ENCODE measurements at places on chromosomes 4 and X.

DNA sequence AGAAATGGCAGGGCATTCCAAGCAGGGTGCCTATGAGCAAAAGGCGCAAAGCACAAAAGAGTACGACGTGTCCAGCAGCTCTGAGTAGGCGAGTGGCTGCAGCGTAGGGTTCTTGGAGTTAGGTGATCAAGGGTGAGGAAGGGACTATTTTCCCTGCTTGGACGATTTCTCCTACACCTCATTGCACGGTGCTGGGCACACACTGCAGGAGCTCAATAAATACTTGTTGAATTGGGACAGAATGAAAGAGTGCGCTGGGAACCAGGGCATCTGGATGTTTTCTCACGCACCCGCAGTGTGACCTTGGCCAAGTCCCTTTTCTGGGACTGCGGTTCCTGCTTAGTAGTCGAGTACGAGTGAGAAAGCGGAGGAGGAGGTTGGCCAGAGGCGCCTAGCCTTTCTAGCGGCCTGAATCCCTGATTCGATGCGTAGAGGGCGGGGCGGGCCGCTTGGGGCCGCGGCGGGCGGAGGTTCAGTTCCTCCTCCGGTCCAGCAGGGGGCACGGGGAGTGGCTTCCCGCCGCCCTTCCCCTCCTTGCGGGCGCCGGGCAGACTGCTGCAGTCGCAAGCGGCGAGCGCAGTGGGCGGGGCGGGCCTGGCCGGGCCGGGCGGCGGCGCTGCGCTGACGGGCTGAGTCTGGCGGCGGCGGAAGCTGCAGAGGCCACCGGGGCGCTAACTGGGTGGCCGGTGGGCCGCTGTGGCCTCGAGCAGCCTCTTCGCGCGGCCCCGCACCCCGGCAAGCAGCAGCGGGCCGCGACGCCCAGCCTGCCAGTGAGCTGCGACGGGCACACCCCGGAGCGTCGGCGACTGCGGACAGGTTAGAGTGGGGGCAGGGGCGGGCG is at the start of gene FAM199X:
Gene FAM199X (plus strand): TSS at position 560 of the 841 bp plus-strand sequence. CDS start 333 bp downstream, outside the sequence.
- peak; percentile 87 for DNase-seq

DNA sequence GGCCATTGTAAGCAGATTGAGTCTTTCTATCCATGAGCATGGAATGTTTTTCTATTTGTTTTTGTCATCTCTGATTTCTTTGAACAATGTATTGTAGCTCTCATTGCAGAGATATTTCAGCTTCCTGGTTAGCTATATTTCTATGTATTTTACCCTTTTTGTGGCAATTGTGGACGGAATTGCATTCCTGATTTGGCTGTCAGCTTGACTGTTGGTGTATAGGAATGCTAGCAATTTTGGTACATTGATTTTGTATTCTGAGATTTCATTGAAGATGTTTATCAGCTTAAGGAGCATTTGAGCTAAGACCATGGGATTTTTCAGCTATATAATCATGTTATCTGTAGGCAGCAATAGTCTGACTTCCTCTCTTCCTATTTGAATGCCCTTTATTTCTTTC is 154.6 kb downstream of the GUCY2F start:
- no peak for DNase-seq

GRCh38 chrX:36434522-36434921 is 515.0 kb downstream of the CFAP47 start:
- no peak for DNase-seq

GRCh38 chr4:77089866-77090265 is 14.1 kb upstream of the CCNI start:
- DNase-seq, result no peak

DNA sequence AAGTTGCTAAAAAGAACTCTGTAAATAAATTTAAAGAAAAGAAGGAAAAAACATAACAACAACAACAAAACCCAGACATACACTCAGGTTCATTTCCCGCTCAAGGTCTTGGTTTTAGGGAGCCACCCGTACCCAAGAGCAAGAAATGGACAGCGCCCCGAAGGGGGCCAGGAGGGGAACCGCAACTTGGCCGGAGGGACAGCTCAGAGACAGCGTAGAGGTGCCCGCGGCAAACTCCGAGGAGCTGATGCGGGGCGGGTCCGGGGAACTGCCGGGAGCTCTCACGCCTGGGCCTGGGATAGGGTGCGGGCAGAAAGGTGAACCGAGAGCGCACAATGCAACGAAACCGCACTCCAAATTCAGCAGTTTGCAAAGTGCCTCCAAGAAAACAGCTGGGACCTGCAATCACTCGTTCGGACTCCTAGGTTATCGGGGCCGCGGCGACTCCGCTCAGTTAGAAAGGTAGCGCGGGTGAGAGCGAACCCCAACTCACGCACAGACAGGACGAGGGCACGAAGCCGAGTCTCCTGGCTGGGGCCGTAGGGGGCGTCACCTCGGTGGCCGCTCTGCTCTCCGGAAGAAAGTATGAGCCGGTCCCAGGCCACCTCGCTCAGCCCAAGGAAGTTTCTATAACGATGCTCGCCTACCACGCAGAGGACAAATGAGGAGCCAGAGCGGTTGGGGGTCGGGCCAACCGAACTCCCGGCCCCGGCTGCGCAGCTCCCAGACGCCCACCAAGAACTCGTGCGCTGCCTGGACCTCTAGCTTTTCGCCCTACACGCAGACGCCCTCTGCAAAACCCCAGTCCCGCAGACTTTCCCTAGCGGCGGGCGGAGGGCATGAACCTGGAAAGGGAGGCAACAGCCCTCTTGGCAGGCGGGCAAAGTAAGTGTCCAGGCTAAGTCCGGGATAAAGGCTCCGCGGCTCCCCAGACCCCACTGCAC is 1.4 kb downstream of the NDNF start:
- DNase-seq, result peak; percentile 69

DNA sequence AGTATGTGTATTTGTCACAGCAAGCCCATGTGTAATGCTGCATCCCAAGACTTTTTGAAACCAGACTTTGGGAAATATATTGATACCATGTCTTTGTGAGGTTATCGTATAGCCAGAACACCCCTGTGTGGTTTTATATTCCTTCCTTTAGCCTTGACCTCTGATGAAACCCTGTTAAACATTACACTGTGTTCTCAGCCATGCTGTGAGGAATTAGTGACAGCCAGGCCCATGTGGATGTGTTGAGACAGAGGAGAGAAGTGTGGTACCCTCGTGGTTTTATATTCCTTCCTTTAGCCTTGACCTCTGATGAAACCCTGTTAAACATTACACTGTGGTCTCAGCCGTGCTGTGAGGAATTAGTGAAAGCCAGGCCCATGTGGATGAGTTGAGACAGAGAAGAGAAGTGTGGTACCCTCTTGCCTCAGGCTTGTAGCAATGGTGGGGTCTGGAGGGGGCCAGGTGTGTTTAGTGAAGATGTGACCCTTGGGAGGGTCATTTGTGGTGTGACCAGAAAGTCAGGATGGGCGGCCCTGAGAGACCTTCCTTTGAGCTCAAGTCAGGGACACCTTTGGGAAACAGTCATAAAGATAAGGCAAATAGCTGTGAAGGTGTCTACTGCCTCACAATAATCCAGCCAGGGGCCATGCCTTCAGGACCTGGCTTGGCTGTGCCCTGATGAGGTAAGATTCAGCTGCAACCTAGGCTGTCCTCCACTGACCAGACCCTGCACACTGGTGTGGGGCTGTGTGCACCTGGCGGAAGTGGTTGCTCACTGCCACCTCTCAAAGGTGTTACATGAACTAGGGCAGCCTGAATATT is 110.0 kb downstream of the IRF2 start:
- DNase-seq, result no peak

DNA sequence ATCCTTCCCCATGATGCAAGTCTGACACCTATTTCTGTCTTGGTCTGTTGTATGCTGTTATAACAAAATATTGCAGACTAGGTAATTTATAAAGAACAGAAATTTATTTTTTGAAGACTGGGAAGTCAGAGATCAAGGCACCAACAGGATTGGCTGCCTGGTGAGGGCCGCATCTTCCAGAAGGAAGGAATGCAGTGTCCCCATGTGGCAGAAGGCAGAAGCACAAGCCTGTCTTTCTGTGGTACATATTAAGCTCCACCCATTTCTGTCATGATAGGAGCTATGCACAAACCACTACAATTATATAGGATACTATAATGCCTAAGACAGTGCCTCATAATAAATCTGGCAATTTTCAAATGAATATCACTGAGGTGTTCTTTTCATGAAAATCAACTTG is 502.3 kb upstream of the DIAPH2 start:
- no peak for DNase-seq

Measured in activated CD8-positive, alpha-beta memory T cell treated with anti-CD3 and anti-CD28 coated beads for 24 hours (primary cell).